ENCODE measurements at places on chromosomes 1 and 21.

DNA sequence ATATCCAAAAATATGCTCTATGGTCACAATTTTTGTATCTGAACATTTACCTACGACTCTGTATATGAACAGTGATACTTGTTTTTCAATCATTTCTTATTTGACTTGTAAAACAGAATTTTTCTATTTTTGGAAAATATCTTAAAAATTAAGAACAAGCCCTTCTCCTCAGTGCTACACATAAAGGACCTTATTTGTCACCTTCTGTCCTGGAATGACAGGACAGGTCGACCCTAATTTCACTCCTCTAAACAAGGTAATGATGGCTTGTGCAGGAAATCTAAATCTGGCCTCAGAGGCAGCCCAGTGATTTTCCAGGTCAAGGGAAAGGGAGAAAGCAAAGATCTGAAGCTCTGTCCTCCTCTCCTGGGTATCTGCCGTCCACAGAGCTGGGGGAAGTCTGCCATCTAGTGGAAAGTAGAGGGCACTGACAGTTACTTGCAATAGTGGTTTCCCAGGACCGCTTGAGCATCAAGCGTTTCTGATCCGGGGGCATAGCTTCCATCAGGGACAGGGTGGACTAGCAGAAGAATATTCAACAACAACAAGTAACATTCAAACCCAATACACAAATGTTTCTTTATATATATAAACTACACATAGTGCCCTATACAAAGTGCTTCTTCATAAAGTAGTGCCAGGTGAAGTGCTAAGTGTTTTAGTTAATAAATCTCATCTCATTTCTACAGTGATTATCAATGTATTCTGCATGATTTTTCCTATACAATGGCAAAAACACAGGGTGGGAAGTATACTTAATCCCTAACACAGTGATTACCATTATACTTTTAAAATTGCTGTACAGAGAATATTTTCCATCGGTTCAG is 74.6 kb downstream of the SLC25A24 start:
- DNase-seq, result no peak

- no peak for DNase-seq
These were observed 122.0 kb downstream of the ADSS2 start for GRCh38 chr1:244329591-244330317.

- no peak for DNase-seq
These were observed 2.7 kb downstream of the USP25 start for GRCh38 chr21:15732290-15732995.

DNA sequence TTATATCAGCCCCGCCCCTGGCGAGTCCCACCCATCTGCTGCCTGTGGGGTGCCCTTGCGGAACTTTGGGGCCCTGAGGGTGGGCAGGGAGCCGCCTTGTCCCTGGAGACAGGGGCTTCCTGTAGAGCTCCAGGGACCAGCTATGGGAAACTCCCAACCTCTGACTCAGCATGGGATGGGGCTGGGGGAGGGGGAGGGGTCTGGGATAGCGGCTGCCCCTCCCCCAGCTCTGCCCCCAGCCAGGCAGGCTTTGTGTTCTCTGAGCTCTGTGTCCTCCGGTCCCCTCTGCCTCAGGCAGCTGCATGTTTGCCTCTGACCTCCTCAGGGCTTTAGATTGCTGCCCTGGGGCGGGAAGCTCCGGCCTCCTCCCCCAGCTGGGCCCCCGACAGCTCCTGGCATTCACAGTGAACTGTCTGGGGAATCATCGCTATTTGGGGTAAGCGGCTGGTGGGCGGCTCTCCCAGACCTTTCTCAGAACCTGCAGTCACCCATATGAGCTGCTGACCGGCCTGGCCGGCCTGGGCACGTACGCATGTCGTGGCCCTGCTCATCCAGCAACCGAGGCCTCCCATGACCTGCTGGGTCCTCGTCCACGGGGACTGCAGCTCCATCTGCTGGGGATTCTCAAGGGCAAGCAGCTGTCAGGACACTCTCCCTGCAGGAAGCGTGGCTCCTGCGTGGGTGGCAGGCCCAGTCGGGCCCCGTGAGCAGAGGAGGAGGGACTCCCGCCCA is 17.1 kb downstream of the ARHGEF16 start:
- no peak for DNase-seq

DNA sequence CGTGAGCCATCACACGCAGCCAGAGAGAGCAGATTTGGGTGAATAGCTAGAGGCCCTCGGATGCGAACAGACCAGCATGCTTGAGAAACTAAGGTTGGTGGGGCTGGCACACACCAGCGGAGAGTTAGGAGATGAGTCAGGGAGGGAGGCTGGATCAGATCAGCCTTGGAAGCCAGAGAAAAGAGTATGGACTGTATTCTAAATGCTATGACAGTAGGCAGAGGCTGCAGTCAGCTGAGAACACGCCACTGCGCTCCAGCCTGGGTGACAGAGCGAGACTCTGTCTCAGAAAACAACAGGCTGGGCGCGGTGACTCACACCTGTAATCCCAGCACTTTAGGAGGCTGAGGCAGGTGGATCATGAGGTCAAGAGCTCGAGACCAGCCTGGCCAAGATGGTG is 4.0 kb upstream of the PLEKHM2 start:
- DNase-seq, result no peak

DNA sequence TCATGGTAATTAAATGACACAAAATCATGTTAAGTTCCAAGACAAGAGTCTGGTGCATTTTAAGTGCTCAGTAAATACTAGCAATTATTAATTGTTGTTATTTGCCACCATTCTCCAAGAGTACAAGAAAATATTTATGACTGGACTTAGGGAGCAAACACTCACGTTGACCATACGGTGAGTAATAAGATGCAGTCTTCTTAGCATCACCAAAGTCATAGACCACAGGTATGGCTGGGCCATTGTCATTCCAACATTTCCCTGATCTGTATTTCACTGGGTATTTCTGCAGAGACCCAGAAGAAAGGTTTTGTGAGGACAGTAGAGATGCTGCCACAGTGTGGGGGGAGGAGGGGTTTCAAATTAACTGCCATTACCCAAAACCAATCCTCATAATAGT is 4.7 kb downstream of the ITLN2 start:
- no peak for DNase-seq

- no peak for DNase-seq
These were observed 69.0 kb downstream of the SLC35A3 start for GRCh38 chr1:100038660-100039287.

DNA sequence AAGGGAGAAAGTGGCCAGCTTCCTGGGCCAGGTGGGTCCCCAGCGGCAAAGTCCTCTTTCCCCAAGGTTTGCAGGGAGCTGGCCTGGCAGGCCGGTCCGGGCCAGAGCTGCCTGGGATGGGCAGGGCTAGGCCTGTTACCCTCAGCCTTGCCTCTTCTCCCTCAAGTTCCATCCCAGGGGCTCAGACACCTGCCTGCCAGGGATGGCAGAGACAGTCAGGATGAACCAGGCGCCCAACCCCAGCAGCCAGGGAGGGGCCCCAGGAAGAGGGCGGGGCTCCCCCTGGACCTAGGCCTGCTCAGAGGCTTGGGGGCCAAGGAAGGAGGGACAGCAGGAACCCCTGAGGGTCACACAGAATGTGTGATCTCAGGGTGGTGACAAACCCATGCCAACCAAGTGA is 120.6 kb downstream of the CASZ1 start:
- no peak for DNase-seq

All from thoracic aorta (tissue), 2 donors.